WERI-Rb-1 (cell line): ENCODE measurements at places on chromosomes 3 and 15.

DNA sequence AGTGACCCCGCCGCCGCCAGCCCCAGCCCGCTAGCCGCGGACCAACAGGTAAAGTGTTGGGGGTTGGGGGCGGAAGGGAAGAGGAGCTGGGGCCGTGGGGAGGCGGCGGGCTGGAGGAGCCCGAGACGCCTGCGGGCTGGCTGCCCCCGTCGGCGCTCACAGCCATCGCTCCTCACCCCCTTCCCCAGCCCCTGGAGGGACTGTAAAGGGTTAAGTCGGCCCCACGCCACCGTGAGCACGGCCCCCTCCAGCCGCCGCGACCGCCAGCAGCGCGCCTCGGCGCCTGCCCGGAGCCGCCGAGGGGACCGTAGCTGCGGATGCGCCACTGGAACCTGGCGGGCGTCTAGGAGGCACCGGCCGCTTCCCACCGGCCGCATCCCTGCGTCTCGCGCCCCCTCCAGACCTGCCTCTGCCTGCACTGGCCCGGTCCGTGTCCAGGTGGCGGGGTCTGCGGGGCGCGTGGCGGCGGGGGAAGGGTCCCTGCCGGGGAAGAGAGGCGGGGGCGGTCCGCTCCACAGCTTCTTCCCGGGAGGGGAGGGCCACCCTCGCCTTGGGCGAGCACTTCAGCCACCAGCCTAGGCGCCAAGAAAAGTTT, 522 bp downstream of the MED12L start:
- DNase-seq: peak; percentile 16

- DNase-seq: no peak
Observed at GRCh38 chr15:59176653-59177316, 29.9 kb upstream of the LDHAL6B start.

GRCh38 chr15:93041159-93041547, 47.9 kb downstream of the RGMA start:
- no peak for DNase-seq

DNA sequence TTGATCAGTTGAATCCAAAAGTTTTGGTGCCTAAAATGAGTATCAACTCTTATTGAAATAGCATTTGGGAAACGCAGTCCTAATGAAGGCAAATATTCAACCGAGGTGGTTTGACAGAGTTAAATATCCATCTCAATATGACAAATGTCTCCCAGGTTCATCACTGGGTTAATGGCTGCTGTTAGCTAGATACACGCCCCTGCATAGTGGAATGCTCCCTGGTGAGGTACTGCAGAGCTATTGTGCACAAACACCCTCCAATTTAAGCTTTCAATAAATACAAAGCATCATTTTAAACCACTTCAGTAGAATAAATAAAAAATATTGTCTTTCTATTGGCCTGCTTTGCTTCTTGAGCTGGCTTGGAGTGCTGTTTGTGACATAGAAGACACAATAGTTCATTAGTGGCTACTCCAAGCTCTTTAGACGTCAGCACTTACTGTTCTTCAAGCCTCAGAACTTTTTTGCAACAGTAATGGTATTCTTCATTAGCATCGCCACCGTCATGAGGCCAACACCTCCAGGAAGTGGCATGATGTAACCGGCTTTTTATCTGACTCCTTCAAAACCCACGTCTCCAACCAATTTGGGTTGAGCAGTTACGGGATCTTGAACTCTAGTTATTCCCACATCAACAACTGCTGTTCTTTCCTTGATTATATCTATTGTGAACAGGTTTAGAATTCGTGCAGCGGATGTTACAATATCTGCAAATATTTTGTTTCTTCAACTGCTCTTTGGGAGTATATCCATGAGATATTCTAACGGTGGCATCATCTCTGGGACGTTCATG, 1159.6 kb upstream of the EPHA6 start:
- no peak for DNase-seq
